ENCODE measurements at places on chromosomes 7 and 10. TPM values are rescaled to one million over a fixed set of nuclear protein-coding genes. Genes with fewer than 3 reads are reported as not detected.
A peak's percentile ranks its signal among the peaks of the same experiment; 100 is the strongest.

NKX2-3 gene
- not detected for total RNA-seq

- no peak overlapping the region for H3K4me3 ChIP-seq
- no peak for DNase-seq
- no peaks in the 10 kb centered on the region for H3K27me3 ChIP-seq
- peaks cover 11% of the 10 kb centered on the region for H3K4me1 ChIP-seq
- H3K36me3 ChIP-seq, result peaks cover 6% of the 10 kb centered on the region
- no peak overlapping the region for H3K27ac ChIP-seq
These were observed 1.7 kb downstream of the ADO start for GRCh38 chr10:62806251-62806650.

DNA sequence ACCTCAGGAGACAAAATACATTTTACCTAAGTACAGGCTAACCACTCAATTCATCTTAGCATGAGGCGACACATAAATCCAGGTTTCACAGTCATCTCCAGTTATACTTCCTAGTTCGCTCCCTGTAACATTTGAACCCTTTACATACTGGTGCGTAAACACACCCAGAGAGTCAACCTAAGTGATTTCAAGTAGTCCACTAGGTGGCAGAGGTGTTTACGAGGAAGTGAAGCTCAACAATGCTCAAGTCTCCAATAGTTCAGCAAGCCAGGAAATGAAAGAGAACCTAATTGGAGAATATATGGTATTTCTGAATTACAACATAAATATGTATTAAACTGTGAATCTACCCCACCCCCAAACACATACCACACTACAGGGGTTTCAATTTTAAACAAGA, 76.3 kb upstream of the ABCB5 start:
- no peaks in the 10 kb centered on the region for H3K27me3 ChIP-seq
- H3K27ac ChIP-seq, result no peak overlapping the region
- no peaks in the 10 kb centered on the region for H3K4me1 ChIP-seq

NPSR1 gene
- not detected for total RNA-seq

FOXP2 gene
- 8.5 TPM for total RNA-seq

DNA sequence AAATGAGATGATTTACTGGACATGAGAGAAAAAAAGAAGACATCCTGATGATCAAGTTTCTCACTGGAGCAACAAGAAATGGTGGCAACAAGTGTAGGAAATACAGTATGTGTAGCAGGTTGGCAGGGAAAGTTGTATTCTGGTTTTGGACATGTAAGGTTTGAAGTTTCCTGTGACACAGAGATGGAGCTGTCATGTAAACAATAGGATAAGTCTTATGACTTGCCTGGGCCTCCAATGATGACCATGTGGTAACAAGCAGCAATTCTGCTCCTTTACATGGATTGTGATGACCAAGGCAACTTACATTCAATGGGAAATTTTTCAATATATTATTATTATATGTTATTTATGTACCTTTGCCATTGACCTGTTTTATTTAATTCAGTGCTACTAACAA, 125.4 kb downstream of the KMT2E start:
- H3K36me3 ChIP-seq, result peaks cover 22% of the 10 kb centered on the region
- no peaks in the 10 kb centered on the region for H3K4me1 ChIP-seq
- DNase-seq, result no peak
- no peaks in the 10 kb centered on the region for H3K27me3 ChIP-seq
- no peak overlapping the region for H3K4me3 ChIP-seq
- H3K27ac ChIP-seq, result no peak overlapping the region

DNA sequence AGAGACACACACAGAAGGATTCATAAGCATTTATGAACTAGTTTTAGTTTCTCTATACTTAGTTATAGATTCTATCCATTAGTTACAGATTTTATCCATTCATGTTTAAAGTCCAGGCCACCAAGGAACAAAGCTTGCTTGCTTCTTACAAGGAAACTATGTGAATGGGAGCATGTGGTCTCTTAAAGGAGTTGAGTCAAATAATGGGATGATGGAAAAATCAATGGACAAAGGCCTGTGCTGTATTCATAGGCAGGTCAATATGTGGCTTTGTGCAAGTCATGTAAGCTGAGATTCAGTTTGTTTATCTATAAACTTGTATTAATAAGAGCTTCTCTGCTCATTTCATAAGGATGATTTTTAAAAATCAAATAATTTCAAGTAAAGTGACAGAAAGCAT, 172.8 kb upstream of the CDK1 start:
- no peak overlapping the region for H3K27ac ChIP-seq
- H3K36me3 ChIP-seq, result no peaks in the 10 kb centered on the region
- no peak for DNase-seq
- no peak overlapping the region for H3K4me3 ChIP-seq

GRCh38 chr7:68720697-68721096, 877.6 kb upstream of the AUTS2 start:
- no peaks in the 10 kb centered on the region for H3K27me3 ChIP-seq
- H3K4me1 ChIP-seq, result no peaks in the 10 kb centered on the region
- no peaks in the 10 kb centered on the region for H3K36me3 ChIP-seq
- no peak overlapping the region for H3K27ac ChIP-seq

DNA sequence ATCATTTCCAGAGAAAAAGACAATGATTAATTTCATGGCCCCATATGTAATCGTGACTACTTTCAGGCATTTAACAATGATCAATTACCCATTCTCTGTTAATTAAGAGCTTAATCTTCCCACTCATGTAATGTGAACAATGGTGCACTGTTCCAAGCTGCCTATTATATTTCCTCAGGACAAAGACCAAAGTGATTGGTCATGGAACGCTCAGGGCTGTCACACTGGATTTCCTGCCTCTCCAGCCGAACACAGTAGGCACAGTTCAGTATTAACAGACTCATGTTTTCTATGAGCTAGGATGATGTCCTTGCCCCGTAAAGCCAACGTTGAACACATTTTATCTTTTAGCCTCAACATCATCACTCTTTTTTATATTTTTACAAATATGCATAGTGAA, 142.7 kb upstream of the FZD8 start:
- H3K27ac ChIP-seq, result no peak overlapping the region
- H3K36me3 ChIP-seq, result no peaks in the 10 kb centered on the region
- no peaks in the 10 kb centered on the region for H3K27me3 ChIP-seq
- no peak overlapping the region for H3K4me3 ChIP-seq
- no peak for DNase-seq
- H3K4me1 ChIP-seq, result no peaks in the 10 kb centered on the region

ZNF488 gene
- total RNA-seq, result 0.37 TPM

- no peaks in the 10 kb centered on the region for H3K27me3 ChIP-seq
- H3K4me3 ChIP-seq, result peak overlapping the region; percentile 99
- H3K36me3 ChIP-seq, result peaks cover 9% of the 10 kb centered on the region
- DNase-seq, result peak; percentile 67
- no peaks in the 10 kb centered on the region for H3K4me1 ChIP-seq
These were observed 820 bp downstream of the WAC start for GRCh38 chr10:28533571-28534304.

GRCh38 chr7:30436046-30436445, 42.5 kb downstream of the NOD1 start:
- DNase-seq, result no peak
- H3K36me3 ChIP-seq, result peaks cover 14% of the 10 kb centered on the region
